ENCODE measurements at places on chromosomes 4 and X. TPM values are rescaled to one million over a fixed set of nuclear protein-coding genes. Genes with fewer than 3 reads are reported as not detected.
A peak's percentile ranks its signal among the peaks of the same experiment; 100 is the strongest.

- no peak for DNase-seq
Measured at GRCh38 chrX:132071254-132071653, 48.2 kb downstream of the STK26 start.

- DNase-seq: no peak
Measured at GRCh38 chr4:138055890-138056289, 186.3 kb downstream of the SLC7A11 start.

- DNase-seq: no peak
Measured at GRCh38 chr4:27094783-27095182, 234.1 kb downstream of the STIM2 start.

DNA sequence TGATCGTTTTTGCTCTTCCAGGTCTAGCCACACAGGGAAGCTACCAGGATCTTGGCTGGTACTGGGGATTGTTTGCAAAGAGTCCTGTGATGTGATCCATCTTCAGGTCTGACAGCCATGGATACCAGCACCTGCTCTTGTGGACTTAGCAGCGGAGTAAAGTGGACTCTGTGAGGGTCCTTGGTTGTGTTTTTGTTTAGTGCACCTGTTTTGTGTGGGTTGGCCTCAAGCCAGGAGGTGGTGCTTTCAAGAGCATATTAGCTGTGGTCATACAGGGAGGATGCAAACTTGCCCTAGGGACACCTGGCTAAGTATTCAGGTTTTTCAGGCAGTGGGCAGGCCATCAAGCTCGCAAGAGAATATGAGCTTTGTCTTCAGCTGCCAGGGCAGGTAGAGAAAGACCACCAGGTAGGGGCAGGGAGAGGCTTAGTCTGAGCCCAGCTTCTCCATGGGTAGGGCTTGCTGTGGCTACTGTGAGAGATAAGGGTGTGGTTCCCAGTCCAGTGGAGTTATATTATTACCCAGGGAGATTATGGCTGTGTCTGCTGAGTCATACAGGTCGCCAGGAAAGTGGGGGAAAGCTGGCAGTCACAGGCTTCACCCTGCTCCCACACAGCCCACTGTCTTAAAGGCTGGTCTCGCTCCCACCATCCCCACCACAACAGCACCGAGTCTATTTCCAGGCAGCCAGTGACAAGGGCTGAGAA lies 293.7 kb downstream of the PCDH18 start:
- peak; percentile 35 for DNase-seq

GRCh38 chr4:14289708-14290107 lies 662.2 kb upstream of the BOD1L1 start:
- DNase-seq: peak; percentile 42

GRCh38 chr4:149799546-149799945 lies 16.1 kb downstream of the IQCM start:
- no peak for DNase-seq

GRCh38 chrX:102846544-102847236 lies 90.4 kb upstream of the RAB40AL start:
- peak; percentile 82 for DNase-seq

- no peak for DNase-seq
Measured at GRCh38 chrX:38987198-38987651, 186.0 kb downstream of the MID1IP1 start.

DNA sequence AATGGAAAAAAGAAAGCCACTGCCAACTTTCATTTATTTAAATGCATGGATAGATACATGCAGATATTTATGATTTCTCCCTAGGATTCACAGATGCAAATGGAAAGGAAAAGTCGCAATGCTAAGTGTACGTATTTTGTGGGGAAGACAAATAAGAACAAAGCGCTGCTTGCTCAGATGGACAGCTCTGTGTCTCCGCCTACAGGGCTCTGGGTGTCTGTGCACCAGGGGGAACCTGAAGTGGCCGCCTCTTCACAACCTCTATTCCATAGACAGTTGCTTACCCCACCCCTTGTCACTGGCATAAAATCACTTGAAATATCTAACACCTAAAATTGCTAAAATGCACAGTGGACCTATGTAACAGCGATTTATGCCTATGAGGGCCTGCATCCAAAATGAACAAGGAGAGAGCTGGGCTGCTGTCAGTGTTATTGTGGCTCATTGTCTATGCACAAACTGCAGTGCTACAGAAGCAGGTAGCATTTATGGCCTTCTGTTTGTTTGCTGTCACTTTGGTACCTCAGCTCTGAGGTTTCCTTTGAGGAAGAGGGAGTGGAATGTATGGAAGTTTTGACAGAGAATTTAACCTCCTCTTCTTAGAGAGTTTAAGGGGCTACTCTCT lies 58.6 kb upstream of the PAGE1 start:
- DNase-seq: peak; percentile 13

DNA sequence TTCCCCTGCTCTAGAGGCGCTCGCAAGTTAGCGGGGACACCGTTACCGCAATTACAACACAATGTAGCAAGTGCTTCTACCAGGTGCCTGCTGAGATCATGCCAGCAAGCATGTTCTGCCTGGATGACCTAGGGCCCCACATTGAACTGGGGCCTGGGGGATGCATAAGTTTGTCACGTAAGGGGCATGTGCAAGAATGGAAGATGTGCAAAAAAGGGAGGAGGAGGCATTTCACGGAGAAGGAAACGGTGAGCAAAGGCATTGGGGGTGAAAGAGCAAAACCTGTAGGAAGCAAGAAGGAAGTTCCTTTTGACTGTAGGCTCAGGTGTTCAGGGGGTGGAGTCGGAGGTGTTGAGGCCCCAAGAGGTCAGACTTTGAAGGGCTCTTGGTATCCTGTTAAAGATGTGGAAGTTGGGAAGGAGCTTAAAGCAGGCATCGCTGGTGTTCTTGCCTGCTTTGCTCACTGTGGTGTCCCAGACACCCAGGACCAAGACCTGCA lies 602 bp upstream of the SCARB2 start:
- no peak for DNase-seq

DNA sequence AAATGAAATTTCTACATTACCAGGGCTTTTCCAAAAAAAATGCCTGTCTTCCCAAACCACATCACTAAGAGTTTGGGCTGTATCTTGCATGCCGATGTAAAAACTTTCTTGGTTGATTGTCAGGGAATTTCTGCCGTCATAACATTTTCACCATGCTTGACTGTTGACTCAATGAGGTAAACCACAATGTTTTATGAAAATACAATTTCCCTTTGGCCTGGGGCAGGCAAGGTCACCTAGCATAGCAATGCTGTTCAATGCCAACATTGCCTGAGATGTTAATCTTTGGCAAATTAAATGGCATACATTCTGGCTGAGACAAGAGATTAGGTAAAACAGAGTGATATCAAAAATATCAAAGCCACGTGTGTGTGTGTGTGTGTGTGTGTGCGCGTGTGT lies 137.1 kb upstream of the TBL1X start:
- DNase-seq: peak; percentile 74

GRCh38 chrX:27599928-27600327 lies 9.8 kb downstream of the DCAF8L2 start:
- DNase-seq: peak; percentile 65

DNA sequence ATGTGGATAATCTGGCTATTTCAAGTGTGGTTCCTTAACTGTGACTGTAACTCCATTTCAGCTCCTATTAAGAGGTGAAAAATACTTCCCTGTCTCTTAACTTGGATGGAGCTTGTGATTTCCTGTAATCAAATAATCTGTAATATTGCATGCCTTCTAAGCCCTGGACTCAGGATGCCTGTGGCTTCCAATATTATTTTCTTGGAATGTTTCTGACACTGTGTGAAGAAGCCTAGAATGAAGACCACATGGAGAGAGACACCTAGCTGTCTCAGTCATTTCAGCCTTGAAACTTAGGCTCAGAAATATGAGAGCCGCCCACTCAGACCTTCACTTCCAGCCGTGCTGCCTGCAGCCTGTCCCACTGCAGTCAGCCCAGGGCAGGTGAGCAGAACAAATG lies 544.3 kb downstream of the TRIML1 start:
- DNase-seq: no peak

GRCh38 chr4:76175336-76175735 lies 27.1 kb upstream of the NUP54 start:
- no peak for DNase-seq

- no peak for DNase-seq
Measured at GRCh38 chr4:176921256-176921655, 128.5 kb upstream of the VEGFC start.

- no peak for DNase-seq
Measured at GRCh38 chrX:41337140-41337539, 3.2 kb downstream of the DDX3X start.

- DNase-seq: no peak
Measured at GRCh38 chrX:136858007-136858756, 22.3 kb downstream of the RBMX start.

DNA sequence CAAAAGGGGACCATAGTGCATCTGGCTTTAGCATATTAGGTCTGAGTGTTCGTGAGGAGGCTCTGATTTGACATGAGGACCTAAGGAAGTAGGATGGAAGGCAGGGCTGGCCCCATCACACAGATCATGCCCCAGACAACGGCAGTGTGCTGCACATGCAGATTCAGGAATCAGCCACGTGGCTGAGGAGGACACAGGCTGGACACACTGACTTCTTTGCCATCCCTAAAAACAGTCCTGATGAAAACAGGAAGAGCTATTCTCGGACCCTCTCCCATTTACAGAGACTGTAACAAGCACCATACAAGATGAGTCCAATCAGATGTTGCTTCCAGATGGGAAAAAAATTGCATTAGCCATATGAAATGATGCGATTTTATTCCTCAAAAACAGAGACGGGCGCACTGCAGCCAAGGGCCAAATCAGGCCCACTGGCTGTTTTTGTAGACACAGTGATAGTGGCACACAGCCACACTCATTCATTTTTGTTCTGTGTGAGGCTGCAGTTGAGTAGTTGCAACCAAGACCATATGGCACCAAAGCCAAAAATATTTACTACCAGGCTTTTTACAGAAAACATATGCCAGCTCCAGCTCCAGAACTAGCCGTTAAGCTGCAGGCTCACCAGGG lies 41.0 kb downstream of the ACSL1 start:
- DNase-seq: no peak

DNA sequence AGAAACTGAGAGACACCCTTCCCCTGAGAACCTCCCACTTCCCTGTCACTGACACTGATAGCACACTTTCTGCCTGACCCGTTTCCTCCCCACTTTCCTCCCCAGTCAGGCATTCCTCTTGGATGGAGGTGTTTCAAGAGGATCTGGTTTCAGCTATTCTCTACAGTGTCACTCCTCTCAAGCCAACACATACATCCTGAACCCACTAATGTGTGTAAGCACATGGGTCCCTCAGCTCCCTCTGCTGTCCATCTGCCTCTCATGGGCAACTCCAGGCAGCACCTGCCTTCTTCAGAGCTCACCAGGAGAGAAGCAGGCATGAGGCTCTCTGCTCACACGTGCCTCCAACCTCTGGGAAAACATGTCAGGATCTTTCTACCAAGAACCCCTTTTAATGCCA lies 207.6 kb downstream of the NAF1 start:
- peak; percentile 46 for DNase-seq

- no peak for DNase-seq
Measured at GRCh38 chr4:30436394-30436793, 283.8 kb upstream of the PCDH7 start.

- DNase-seq: no peak
Measured at GRCh38 chr4:24274381-24274941, 309.9 kb downstream of the DHX15 start.

Gene CFAP99
- not detected for total RNA-seq

Gene HTN1
- total RNA-seq: not detected

Gene GPR34
- not detected for total RNA-seq

Gene CYBB
- 0.13 TPM for total RNA-seq

Gene PRRG3
- total RNA-seq: 0.37 TPM

Gene SSX4B
- total RNA-seq: not detected

Gene CT45A5
- total RNA-seq: 4.1 TPM

Gene BCORL1
- 1.6 TPM for total RNA-seq

Gene SMIM10L2A
- 0.07 TPM for total RNA-seq

Gene NSG1
- total RNA-seq: 0.73 TPM

Measured in HT1080 (cell line).